ENCODE measurements at places on chromosomes 5 and 9. TPM values are rescaled to one million over a fixed set of nuclear protein-coding genes. Genes with fewer than 3 reads are reported as not detected.

DRD1 gene
- total RNA-seq, result not detected

CDX1 gene
- total RNA-seq, result not detected

DNA sequence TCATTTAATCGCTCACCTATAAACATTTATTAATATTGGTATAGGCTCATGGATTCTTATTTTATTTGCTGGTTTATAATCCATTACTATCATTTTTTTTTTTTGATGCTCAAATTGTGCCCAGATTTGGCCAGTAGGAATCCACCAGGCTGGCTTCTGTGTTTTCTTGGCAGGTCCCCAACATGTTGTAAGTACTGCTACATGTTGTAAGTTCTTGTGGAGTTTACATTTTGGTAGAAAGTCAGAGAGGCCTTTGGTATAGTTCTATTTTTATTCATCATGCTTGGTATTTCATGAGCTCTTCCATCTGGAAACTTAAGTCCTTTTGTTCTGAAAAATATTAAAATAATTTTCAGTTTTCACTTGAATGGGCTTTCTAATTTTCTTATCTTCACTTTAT lies 47.1 kb downstream of the MAT2B start:
- no peak for DNase-seq

GRCh38 chr9:130689937-130690700 lies 3.5 kb upstream of the EXOSC2 start:
- peak; percentile 16 for DNase-seq

DNA sequence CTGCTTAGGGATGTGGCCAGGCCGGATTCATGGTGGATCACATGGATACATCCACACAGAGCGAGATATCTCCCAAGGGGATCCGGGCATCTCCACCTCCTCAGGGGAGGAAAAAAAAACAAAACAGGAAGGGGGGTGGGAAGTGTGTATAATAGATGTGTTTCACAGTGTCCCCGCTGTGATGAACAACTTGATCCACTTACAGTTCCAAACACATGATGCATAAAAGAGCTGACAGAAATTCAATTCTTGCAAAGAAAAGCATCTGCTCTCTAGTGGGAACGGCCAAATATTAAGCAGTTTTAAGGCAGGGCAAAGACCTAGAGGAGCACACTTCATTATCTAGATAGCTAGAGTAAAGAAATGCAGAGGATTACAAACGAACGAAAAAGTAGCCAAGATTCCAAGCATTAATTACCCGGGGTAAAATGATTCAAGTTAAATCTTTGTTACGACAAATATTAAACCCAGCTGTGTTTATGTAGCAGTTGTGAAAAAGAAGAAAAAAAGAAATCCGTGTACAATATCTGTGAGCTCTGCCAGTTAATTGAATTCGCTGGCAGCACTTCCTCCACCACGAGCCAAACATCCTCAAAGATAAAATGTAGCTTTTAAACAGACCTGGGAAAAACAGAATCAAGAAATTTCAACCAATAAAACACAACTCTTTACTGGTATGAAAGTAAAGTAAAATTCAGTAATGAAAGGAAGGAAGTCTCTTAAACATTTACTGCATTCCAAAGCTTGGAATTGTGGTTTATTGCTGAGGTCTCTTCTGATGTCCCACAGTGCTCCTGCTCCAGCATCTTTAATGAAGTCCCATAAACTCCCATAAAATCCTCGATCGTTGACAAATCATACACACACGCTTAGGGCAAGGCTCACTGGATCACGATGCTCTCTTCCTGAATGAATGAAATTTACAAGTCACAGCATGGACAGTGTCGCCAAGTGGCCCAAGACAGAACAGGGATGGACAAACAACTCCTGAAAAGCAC lies 213.0 kb downstream of the CRB2 start:
- DNase-seq, result no peak
